Retina (tissue), 1 donor: ENCODE measurements at places on chromosomes 1 and 21.

DNA sequence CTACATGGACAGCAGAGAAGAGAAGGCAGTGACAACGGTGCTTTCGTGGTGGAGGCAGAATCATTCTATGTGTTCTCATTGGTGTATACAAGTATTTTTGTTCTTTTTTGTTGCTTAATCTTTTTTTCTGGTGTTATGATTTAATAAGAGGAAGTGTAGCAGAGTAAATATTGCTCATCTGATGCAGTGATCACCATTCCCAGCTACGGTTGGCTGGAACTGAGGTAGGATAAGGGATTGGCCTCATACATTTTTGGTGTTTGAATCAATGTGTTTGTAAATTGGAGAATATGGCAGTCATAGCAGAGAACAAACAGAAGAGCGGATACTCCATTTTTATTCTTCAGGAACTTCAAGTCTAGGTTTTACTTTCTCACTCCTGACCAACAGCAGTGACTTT lies 76.6 kb downstream of the UBE2U start:
- no peak for DNase-seq

DNA sequence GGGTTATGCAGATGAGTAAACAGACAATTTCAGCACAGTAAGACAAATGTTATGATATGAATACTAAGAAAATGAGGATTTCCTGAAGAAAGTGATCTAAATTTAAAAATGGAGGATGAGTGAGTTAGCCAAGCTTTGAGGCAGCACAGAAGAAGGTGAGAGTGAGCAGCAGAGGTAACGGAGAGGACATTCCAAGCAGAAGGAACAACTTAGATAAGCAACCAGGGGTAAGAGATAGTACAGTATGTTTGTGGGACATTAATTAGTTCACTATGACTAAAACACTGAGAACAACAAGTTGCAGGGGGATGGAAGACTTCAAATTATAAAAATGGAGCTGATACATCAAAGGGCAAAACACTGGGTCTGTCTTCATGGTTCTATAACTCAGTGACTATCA lies 22.8 kb downstream of the PRPF38A start:
- no peak for DNase-seq

DNA sequence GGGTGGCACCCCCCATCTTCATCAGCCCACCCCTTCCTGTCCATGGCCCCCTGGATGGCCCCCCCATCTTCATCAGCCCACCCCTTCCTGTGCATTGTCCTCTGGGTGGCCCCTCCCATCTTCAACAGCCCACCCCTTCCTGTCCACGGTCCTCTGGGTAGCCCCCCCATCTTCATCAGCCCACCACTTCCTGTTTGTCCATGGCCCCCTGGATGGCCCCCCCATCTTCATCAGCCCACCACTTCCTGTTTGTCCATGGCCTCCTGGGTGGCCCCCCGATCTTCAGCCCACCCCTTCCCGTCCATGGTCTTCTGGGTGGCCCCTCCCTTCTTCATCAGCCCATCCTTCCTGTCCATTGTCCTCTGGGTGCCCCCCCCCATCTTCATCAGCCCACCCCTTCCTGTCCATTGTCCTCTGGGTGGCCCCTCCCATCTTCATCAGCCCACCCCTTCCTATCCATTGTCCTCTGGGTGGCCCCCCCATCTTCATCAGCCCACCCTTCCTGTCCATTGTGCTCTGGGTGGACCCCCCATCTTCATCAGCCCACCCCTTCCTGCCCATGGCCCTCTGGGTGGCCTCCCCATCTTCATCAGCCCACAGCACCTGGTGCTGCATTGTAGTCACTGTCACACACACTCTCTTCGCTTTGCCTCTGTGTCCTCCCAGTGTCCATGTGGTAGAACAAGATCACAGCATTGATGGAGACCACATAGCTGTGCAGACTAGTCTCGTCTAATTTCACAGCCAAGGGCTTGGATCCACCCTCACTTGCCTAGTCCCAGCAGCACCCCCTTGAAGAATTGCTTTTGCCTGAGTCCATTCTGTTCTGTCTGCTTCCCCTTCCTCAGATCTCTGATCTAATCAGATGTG lies 95.9 kb downstream of the PCBP3 start:
- DNase-seq: no peak

DNA sequence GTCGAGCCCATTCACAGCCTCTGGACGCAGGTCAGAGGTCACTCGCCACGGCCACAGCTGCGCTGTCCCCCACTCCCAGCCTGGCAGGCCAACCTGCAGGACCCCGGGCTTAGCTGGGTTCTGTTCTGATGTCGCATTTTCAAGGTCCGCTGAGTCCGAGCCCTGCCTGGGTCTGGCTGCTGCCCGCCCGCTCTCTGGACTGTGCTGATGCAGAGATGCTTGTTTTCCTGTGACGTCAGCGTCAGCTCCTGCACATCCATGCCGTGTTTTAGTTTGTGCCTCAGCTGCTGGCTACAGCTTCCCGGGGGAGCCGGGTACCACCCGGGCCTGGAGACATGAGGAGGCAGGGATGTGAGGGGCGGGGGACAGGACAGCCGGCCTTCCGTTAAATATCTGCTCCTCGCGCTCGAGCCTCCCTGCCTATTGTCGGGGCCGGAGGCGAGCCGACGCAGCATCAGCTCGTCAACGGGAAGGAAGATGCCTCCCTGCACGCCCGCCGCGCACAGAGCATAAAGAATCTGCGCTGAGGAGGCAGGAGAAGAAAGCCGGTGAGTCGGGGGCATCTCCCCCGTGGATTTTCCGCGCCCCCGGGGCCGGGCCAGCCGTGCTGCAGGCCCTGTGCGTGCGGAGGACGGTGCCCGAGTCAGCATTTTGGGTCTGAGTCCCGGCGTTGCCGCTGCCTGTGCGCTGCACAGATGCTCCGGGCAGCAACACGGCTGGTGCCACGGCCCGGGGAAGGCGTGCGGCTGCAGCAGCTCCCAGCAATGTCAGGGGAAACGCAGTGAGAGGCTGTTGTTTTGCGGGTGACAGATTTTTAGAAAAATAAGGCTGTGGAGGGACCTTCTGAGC lies 23.4 kb downstream of the PRKCZ start:
- DNase-seq: peak; percentile 93

- DNase-seq: no peak
These were observed 11.6 kb upstream of the PTPRF start for GRCh38 chr1:43518935-43519686.
